Activated CD4-positive, alpha-beta T cell treated with anti-CD3 and anti-CD28 coated beads, Interleukin-2, Interleukin-4, amounts not matched to agents 100 ng/mL and 50 ng/mL, durations not matched to agents 16 hours and 8 hours (primary cell): ENCODE measurements at places on chromosomes 6 and 20.

GRCh38 chr20:36036688-36037087, 68.3 kb downstream of the CNBD2 start:
- no peak for DNase-seq

DNA sequence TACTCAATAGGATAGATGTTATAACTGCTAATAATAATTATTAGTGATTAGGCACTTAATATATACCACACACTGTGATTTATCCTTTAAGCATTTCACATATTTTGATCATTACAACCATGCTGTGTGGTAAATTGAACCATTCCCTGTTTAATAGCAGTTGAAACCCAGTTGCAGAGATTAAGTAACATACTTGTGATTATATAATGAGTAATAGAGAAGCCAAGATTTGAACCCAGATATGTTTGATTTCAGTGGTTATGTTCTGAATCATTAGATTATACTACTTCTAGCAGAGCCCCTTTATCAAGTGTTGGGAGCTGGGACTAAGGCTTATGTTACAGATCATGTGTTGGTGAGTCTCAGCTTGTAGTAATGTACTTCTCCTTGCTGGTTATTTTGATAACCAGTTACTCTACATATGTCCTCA, 44.1 kb downstream of the STK4 start:
- DNase-seq = no peak

DNA sequence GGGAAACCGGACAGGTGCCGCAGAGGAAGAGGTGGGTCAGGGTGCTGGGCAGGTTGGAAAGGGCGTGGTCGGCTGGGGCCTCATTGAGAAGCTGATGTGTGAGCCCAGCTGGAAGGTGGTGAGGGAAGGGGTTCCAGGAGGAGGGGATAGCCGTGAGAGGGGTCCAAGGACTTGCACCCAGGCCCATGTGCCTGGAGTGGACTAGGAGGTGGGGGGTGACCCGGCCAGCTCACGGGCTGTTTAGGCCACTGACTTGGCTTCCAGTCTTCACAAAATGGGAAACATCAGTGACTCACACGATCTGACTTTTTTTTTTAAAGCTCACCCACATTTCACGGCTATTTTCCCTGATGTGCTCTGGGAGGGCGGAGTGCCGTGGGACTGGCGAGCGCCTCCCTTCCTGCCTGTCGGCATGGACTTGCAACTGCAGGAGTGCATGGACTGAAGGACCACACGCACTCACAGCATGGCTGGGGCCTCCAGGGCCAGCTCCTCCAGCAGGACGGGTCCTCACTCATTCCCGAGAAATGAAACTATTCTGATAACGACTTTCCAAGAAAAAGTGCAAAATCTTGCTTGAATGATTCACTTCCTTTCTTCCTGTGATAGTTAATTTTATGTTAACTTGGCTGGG, 13.5 kb upstream of the PDE10A start:
- no peak for DNase-seq

DNA sequence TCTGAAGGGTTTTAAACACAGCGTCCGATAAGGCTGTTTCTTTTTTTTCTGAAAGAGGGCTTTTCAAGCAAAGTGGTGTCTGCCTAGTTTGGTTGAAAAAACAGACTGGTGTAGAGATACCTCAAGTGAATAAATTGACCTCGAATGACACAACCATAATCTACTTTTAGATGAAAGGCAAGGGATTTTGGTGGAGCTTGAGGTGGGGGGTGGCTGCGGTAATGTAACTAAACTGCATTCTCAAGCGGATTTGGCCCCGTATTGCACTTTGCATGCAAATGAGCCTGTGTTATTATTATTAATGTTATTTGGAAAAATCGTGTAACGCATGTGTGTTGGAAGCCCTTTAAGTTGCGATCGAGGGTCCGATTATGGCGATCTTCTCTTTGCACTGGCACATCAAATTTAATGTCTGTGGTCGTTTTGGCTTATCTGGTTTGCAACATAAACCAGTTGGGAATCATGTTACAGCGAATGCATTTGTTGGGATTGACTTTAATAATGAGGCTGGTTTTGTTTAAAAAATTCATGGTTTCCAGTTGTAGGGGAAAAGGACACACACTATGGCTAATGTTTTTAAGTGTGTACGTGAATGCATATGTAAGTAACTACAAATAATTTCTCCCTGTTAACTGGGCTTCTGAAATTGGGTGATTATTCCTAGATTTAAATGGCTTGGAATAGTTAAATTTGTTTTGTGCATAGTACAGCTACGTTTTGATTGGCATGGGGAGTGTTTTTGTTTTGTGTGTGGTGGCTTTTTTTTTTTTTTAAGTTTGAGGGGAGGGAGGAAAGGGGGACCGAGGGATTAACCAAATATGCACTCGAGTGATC, 1.0 kb downstream of the JARID2 start:
- DNase-seq = no peak

GRCh38 chr6:137705160-137706082, 161.6 kb upstream of the TNFAIP3 start:
- peak; percentile 66 for DNase-seq

DNA sequence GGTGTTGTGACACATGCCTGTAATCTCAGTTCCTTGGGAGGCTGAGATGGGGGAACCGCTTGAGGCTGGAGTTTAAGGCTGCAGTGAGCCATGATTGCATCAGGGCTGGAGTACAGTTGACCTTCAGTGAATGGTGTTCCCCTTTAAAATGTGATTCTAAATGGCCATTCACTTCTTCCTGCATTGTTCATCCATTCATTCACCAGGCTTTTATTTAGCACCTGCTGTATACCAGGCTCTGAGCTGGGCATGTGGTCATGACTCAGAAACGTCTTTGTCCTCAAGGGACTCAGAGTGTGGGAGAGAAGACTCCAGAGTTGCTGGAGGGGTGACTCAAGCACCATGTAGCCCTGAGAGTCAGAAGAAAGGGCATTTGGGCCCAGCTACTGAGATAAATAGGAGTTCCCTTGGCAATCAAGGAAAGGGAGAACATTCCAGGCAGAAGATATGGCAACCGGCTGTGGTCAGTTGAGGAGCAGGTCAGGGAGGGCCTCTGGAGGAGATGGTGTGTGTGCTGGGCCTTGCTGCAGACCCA, 101.1 kb downstream of the DLGAP4 start:
- no peak for DNase-seq

DNA sequence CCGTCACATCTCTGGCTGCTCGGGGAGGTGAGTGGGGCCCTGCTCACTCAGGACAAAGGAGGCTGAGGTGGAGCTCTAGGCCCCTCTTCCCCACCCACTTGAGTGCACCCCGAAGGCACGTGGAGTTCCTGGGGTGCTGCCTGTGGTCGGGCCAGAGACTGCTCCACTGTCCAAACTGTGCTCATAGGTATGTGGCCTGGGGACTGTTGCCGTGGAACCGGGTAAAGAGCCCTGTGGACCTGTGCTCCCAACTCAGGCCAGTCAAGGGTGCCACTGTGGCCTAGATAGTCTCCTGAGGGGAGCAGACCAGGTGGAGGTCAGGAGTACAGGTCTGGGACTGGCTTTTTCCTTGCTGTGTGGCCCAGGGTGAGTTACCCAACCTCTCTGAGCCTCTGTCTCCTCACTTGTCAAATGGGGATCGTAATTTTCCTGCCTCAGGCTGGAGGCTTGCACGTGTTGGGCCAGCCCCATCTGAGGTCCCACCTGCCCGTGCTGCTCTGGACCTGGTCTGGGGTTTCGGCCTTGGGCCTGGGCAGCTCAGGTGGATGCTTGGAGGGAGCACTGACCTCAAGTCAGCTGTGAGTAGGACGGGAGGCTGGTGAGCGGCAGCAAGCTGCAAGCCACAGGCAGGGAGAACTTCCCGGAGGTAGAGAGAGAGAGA, 12.4 kb upstream of the NPBWR2 start:
- no peak for DNase-seq

- DNase-seq = no peak
Measured at GRCh38 chr20:63689046-63690002, 7.1 kb upstream of the TNFRSF6B start.

- no peak for DNase-seq
Measured at GRCh38 chr6:24019830-24020229, 106.2 kb upstream of the NRSN1 start.

DNA sequence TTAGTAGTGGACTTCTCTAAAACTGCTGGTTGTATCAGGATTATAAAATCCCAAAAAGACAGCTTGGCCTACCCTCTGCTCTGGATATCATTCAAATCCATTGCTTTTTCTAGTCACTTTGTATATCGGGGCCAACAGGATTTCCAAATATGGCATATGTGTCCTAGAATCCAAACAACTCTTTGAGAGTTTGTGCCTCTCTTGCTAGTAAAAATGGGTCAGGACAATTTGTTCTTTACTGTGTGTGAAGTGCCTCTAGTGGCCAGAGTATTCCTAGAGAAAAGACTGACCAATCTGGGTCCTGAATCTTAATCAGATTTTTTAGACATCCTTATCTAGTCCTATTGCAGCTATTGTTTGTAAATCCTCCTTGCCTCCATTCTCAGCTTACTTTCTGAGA, 33.5 kb upstream of the MANEA start:
- no peak for DNase-seq

GRCh38 chr6:26576929-26577719, 19.6 kb upstream of the ABT1 start:
- DNase-seq = peak; percentile 91

DNA sequence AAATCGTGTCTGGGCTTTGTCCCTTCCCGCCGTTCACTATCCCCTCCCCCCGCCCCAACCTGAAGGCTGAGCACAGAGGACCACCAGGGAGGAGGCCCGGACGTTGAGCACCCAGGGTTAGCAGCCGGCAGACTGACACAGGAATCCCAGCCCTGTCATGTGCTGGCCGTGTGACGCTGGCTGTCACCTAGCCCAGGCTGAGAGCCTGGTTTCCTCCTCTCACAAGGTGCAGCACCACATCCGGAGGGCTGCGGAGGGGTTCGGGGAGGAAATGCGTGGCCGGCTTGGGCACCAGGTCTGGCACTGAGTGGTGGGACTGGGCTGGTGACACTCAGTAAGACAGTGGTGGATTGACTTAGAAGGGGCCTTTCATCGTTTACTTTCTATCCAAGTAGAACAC, 4.6 kb upstream of the LSM14B start:
- peak; percentile 43 for DNase-seq

GRCh38 chr6:168585441-168585840, 144.5 kb downstream of the SMOC2 start:
- DNase-seq = no peak

GRCh38 chr6:113873043-113873667, 16.0 kb downstream of the MARCKS start:
- no peak for DNase-seq

- no peak for DNase-seq
Measured at GRCh38 chr20:9600562-9600961, 86.2 kb downstream of the LAMP5 start.
